ENCODE measurements at places on chromosomes 12 and 14.

DNA sequence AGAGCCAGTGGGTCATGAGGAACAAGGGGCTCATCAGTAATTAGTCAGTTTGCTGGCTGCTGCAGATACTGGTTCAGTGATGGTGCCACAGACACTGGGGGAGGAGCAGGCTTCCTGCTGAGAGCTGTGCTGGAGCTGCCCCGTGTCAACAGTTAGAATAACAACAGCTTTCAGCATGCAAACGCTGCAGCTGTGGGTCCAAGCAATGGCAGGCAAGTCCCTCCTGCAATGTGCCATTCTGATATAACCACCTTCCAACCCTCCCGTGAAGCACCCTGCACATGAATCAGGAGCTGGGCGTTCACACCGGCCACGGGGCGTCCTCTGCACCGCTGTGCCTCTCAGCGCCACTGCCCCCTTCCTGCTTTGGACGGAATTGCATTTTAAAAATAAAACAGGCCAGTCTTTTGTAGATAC, 258.4 kb upstream of the SFSWAP start:
- no peak for DNase-seq

DNA sequence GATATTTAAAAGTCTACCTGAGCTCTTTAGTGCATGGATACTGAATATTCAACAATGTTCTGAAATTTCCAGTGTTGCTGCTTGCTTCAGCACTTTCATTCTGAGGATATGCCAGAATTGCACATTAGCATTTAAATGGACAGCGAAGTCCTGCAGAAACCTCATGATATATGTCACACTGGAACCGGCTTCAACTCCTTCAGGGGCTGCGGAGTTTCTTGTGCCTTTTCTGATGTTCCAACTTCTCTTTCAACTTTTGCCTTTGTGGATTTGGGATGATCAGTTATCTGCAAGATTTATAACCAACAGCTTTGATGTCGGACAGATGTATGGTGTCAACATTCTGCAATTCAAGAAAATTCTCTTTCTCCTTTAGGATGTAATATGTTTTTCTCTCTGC, 142.5 kb upstream of the LMNTD1 start:
- DNase-seq = no peak

DNA sequence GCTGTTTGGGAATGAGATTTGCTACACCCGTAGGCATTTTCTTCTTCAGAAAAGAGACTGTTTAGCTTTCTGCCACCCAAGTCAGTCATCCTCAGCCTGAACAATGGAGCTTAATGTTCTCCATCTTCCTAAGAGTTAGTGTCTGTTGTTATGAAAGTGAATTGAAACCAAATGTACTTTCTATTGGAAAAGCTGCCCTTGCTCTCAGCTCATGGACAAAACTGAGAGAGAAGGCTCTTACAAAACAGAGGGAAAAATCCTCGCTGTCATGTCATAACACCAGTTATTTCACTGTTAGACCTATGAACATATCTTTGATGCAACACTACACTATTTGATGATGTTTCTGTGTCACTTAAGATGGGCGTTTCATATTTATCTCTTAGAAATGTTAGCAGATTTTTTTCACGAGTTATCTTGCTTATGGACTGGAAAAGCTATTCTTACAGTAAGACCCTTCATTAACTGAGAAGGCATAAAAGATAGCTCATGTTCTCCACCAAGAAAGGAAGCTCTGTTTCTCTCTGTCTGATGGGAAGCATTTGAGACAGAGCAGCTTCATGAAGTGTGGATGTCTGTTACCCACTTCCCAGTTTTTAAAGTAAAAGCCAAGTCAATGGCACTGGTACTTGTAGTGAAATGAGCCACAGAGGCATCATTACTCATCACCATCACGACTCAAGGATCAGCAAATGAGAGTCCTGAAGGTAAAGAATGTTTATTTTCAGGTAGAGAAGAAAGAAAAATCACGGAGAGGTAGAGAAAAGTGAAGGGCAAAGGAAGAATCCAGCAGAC, 483.9 kb downstream of the ZFP36L1 start:
- DNase-seq = no peak

DNA sequence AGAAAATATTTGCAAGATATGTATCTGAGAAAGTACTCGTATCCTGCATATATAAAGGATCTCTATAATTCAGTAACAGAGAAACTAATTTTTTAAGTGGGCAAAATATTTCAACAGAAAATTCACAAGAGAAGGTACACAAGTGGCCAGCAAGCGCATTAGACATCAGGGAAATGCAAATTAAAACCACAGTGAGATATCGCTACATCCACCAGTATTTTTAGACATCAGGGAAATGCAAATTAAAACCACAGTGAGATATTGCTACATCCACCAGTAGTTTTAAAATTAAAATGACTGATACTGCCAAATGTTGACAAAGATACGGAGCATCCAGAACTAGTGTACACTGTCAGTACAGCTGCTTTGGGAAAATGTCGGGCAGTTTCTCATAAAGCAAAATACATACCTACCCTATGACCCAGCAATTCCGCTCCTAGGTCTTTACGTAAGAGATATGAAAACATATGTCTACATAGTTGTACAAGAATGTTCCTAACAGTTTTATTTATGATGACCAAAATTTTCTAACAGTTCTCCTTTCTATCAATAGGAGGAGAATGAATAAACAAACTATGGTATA, 2.8 kb upstream of the KCNK13 start:
- no peak for DNase-seq

DNA sequence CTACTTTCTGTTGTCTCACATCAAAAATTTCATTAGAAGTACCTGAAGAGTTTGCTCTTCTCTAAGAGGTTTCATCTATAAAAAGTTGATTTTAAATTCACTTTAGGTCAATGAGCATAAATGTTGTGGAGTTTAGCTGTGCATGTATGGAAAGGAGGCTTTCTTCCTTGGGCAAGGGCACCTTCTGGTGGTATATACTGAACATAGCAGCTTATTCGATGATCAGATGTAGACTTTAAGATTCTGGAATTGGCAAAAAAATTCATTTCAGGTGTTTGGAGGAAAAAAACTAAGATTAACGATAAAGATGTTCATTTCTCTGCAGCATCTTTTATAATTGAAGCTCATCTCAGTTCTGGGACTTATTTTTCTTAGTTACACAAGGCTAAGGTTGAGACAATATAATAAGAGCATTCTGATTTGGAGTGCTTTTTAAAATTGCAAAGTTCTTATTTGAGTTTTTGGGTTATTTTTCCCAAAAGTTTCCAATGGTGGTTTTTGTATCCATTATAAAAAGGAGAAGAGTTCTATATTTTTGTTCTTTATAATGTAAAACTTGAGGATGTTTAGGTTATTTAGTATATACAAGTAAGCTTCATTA, 46.8 kb downstream of the TMEM117 start:
- no peak for DNase-seq

DNA sequence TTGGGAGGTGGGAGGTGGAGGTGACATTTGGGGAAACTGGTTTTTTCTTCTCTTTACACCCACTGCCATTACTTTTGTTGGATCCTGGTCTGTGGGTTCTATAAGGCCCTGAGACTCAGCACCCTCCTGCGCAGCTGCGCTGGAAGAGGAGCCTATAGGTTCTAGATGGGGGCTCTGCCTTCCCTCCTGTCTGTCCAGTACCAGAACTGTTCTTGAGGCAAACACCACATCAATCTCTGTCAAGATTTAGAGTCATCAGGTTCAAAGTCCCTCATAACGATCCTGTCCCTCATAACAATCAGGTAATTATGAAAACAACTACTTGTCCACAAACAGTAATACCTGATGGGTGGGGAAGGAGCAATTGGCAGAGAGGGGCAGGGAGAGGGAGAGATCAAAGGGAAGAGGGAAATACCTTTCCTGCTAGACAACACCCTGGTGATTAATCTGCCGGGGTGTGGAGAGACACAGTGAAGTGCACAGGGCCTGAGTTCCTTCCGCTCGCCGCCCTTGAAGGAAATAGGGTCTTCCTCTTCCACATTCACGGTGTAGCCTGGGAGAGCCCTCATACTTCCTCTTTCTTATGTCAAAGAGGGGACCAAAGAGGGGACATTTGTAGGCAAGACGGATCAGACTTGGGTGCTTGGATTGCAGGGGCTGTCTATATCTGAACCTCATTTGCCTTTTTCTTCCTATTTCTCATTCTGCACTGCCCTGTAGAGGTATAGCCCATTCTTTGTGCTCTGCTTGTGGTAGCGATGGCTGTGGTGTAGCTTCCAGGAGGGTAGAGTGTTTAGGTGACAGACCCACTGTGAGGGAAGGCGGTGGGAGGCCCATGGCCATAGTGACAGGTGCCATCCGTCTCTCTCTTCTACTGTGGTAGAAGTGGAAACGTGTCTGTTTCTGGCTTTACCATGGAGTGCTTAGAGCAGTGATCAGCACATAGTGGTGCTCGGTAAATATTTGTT, 12.6 kb downstream of the GPRC5A start:
- no peak for DNase-seq

Data from stimulated activated CD4-positive, alpha-beta T cell treated with anti-CD3 and anti-CD28 coated beads, Interleukin-1b, Interleukin-23, amount 100 ng/mL, for 1 hour (primary cell).